Foreskin fibroblast (primary cell): ENCODE measurements at places on chromosomes 5 and 9.
A peak's percentile ranks its signal among the peaks of the same experiment; 100 is the strongest.

DNA sequence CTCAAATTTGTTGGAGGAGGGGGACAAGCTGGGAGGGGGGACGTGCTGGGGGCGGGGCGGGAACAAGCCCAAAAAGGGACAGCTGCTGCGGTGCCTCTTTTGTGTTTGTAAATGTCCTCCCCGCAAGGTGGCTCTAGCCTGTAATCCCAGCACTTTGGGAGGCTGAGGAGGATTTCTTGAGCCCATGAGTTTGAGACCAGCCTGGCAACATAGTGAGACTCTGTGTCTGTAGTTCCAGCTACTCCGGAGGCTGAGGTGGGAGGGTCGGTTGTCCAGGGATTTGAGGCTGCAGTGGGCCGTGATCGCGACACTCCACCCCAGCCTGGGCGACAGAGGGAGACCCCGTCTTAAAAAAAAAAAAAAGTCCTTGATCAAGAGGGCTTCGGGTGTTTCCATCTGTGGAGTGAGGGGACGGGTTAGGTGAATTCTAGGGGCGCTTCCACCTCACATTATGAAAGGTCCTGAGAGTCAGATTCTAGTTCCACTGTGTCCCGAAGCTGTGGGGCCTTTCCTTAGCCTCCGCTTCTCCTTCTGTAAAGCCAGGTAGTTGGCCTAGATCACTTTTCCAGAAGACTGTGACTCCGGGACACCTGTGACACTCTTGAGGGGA is 779 bp upstream of the CTNNA1 start:
- DNase-seq = peak; percentile 45

DNA sequence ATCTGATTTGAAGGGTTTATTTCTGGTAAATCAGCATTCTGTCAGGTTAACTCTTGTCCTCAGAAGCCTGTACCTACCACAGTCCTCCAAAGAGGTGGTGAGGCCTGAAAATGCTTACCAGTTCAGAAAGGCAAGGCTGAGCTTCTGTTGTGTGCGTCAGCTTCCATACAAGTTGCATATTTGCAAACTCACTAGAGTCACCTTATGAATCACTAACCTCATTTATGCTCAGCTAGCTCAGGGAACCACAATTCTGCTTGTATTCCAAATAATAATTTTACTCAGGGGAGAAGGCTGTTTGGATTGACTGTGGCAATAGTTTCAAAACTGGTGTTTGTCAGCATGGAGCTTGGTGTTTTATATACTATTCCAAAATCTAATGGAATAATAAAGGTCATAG is 355.1 kb upstream of the RFX3 start:
- peak; percentile 74 for DNase-seq

- no peak for DNase-seq
Observed at GRCh38 chr5:134590992-134591659, 41.5 kb downstream of the SAR1B start.

GRCh38 chr5:72151169-72151568 is 43.9 kb downstream of the MAP1B start:
- DNase-seq = peak; percentile 65

DNA sequence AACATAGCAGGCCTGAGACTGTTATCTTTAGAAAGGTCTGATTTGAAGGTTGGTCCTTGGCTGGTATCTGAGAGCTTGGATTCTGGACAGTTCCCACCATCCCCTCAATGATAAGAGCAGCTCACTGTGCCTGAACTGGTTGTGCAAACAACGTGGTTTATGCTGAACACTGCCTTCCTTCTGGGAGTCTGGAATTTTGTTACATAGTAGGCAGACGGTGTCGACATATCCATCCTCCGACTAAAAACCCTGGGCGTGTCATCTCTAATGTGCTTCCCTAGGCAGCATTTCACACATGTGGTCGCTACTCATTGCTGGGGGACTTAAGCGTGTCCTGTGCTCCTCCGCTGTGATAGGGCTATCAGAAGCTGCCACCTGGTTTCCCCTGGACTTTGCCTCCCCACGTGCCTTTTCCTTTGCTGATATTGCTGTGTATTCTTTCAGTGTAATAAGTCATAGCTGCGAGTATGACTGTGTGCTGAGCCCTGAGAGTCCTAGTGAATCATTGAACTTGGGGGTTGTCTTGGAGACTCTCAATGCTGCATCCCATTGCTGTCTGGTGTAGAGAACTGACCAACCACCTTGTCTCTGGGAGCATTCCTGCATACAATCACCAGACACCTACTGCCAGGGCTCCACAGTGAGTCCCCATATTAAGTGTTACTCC is 119.1 kb upstream of the TBC1D2 start:
- DNase-seq = peak; percentile 81

GRCh38 chr5:104018299-104018698 is 455.7 kb upstream of the NUDT12 start:
- DNase-seq = no peak

- peak; percentile 38 for DNase-seq
Observed at GRCh38 chr5:89723907-89724306, 685.6 kb downstream of the CETN3 start.

GRCh38 chr9:81171689-81172088 is 517.7 kb downstream of the TLE1 start:
- no peak for DNase-seq

GRCh38 chr9:133647765-133648469 is 11.8 kb downstream of the DBH start:
- no peak for DNase-seq

GRCh38 chr5:160165137-160166068 is 46.2 kb upstream of the PWWP2A start:
- peak; percentile 98 for DNase-seq

DNA sequence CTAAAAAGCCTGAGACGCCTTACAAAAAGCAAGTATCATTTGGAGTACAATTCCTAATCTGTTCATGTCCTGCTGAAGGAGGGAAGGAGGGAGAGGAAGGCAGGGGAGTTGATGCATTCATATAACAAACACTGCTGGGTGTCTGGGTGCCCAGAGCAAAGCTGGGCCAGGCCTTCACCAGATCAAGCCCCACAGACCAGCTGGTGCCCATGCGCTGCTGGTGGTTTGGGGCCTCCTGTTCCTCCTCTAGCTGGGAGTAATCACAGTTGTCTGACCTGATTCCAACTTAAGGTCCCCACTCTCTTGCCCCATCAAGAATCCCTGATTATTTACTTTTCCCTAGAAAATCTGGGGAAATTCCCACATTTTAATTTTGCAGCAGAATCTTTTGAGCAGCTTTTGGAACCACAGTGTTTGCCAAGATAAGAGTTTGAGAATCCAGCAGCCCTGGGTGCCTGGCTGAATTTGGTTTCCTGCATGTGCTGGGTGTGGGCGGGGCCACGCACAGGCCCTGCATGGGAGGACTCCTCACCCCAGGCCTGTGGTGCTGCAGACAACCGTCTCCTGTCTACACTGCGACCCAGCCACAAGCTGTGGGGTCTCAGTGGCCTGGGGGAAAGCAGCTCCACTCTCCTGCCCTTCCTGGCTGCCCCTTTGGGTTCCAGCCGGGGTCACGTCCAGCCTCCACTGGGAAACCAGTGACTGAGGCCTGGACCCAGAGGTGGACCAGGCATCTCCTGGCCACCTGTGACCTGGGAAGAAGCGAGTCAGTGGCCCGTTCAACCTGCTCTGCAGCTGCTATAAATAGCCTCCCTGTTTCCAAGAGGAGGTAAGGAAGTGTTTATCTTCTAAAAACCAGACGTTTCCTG is 47.5 kb downstream of the NEURL1B start:
- DNase-seq = peak; percentile 35

- no peak for DNase-seq
Observed at GRCh38 chr5:137055271-137055872, 443.8 kb downstream of the SPOCK1 start.

- no peak for DNase-seq
Observed at GRCh38 chr5:158810615-158811014, 289.1 kb downstream of the EBF1 start.

GRCh38 chr5:78602400-78602799 is 46.2 kb downstream of the LHFPL2 start:
- DNase-seq = no peak

DNA sequence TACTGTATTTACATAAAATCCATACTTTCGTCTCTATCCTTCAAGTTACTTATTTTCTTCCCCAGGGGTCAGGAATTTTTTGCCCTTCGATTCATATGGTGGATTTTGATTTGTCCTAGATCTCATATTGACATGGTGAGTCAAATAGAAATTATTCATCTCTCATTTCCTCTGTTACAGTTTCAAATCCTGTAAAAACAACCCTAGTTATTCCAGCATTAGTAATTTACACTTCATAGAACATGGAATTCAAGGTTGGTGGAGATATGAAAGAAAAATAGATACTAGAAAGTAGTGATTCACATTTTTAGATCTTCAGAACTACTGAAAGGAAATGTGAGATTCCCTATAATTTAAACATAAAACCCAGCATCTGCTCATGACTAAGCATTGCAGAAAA is 1331.0 kb upstream of the CDH9 start:
- DNase-seq = no peak

DNA sequence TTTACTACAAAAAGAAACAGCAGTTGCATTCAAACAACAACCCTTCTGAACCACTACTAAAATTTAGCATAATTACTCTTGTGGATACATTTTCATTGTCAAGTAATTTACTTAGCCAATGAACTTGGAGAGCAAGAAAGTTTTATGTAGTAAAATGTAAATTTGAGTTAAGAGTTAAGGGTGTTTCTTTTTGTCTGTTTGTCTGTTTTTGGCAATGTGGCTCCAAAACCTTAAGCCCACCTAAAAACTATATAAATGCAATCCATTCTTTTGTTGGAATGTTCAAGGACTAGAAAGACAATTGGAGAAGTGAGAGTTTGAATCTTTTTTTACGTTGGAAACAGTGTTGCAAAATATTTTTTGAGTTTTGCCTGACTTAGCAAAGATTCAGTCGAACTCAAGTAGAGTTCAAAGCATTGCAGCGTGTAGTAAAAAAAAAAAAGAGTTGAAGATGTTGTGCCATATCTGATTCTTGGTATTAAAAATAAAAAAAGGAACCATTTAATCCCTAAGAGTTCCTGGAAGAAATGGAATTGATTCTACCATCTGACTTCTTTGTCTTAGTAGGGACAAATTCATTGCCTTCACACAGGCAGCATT is 867 bp downstream of the SYK start:
- no peak for DNase-seq

DNA sequence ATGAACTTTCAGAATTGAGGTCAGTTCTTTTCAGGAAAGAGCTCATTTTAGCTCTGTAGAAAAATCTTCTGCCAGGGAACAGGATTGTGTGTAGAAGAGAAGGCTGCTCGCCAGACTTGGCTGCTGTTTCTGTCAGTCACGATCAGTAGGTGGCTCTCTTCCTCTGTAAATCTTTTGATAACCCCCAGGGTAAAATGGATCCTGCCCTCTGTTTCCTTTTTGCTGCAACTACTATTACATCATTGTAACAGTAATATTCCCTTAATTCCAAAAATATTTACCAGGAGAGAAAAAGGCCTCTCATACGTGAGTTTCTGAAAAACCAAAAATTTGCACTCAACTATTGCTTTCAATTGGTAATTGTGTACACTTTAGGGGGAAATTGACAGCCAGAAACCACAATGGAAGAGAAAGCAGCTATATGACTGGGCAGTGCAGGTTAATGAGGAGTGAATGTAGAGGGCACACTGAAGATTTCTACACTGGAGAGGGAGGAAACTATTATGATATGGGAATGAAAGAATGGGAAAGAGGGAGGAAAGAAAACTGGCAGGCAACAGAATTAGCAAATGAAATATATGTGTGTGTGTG is 12.3 kb downstream of the IFNA21 start:
- peak; percentile 10 for DNase-seq

GRCh38 chr5:72209147-72210115 is 102.2 kb downstream of the MAP1B start:
- peak; percentile 77 for DNase-seq

GRCh38 chr9:93211654-93212001 is 27.7 kb downstream of the WNK2 start:
- DNase-seq = no peak

- DNase-seq = peak; percentile 6
Observed at GRCh38 chr5:97501286-97501964, 318.4 kb upstream of the RIOK2 start.

DNA sequence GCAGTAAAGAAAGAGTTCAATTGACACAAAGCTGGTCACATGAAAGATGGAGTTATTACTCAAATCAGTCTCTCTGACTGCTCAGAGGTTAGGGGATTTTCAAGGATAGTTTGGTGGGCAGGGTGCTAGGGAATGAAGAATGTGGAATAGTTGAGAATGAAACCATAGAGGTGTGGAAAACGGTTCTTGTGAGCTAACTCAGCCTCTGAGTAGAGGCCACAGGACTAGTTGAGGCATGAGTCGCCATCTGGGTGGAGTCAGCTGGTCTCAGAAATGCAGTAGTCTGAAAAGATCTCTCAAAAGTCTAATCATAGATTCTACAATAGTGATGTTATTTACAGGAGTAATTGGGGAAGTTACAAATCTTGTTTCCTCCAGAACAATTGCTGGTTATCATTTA is 178.9 kb upstream of the SPEF2 start:
- no peak for DNase-seq

- DNase-seq = no peak
Observed at GRCh38 chr9:38343037-38343436, 49.5 kb upstream of the ALDH1B1 start.

DNA sequence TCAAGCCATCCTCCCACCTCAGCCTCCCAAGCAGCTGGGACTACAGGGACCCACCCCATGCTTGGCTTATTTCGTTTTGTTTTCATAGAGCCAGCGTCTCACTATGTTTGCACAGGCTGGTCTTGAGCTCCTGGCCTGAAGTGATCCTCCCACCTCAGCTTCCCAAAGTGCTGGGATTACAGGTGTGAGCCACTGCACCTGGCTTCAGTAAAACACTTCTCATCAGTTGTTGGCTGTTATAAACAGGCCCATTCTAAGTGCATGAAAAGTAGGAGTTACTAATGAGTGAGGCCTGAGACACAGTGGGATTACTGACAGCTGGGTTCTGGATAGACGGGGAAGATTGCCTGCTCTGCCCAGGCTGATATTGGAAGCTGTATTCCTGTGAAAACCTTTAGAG is 3.5 kb downstream of the CRB2 start:
- DNase-seq = no peak

GRCh38 chr5:103532086-103532734 is 30.4 kb downstream of the NUDT12 start:
- DNase-seq = no peak

GRCh38 chr9:136609838-136610311 is 52.8 kb upstream of the EGFL7 start:
- no peak for DNase-seq

GRCh38 chr5:146878476-146879172 is at the start of gene PPP2R2B:
Gene PPP2R2B (minus strand): TSS chr5:146878757.
- peak; percentile 2 for DNase-seq

DNA sequence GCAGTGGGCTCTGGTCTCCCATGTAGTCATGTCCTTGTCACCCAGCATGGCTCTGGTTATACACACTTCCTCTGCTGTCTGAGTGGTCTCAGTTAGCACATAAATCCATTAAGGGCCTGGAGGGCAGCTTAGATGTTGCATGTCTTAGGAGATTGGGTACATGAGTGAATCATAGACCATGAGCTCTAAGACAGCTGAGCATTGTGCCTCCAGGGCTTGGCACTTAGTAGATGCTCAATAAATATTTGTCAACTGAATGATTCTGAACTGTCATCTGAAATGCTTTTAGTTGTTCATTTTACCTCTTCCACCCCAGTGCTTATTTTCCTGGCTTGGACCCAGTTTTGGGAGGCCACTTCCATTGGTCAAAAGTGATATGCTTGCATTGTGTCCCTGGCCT is 135.6 kb downstream of the BOD1 start:
- peak; percentile 45 for DNase-seq

- DNase-seq = no peak
Observed at GRCh38 chr9:97846347-97846746, 6.7 kb upstream of the FOXE1 start.
